CD8-positive, alpha-beta T cell (primary cell): ENCODE measurements at places on chromosomes 16 and 17. TPM values are rescaled to one million over a fixed set of nuclear protein-coding genes. Genes with fewer than 3 reads are reported as not detected.

The HSD17B2 gene
- total RNA-seq = not detected

The NECAB2 gene
- not detected for total RNA-seq

The ABCA3 gene
- 3.7 TPM for total RNA-seq

The CASKIN1 gene
- total RNA-seq = 0.08 TPM

The TBC1D3C gene
- total RNA-seq = not detected

The CDH8 gene
- not detected for total RNA-seq

The GLIS2 gene
- not detected for total RNA-seq

The CSNK1D gene
- 369 TPM for total RNA-seq

The KIF18B gene
- 0.11 TPM for total RNA-seq

The KRT13 gene
- total RNA-seq = not detected

DNA sequence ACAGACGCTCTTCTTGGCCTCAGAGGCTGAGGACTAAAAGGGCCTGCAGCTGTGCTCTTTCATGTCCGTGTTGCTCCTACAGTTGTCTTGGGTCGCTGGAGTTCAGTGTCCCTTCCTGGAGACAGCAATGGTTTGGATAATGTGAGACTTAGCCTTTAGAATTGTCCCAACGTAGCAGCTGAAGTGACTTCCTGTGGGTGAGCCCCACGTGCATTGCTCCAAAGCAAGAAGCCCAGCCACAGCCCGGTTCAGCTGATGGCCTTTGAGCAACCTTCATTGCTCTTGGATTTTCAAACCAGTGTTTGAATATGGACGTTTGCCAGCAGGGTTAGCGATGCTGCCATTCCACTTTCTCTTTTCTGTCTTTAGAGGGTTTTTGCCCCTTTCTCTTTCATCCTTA is 19.7 kb downstream of the TMEM11 start:
- no peak for DNase-seq

DNA sequence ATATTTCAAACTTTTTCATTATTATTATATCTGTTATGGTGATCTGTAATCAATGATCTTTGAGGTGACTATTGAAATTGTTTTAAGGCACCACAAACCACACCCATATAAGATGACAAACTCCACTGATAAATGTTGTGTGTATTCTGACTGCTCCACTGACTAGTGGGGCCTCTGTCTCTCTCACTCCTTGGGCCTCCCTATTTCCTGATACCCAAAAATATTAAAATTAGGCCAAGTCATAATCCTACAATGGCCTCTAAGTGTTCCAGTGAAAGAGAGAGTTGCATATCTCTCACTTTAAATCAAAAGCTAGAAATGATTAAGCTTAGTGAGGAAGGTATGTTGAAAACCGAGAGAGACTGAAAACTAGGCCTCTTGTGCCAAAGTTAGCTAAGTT is 23.4 kb downstream of the CYLD start:
- DNase-seq = no peak

- no peak for DNase-seq
Observed at GRCh38 chr17:77530591-77530990, 389.8 kb downstream of the SEC14L1 start.

DNA sequence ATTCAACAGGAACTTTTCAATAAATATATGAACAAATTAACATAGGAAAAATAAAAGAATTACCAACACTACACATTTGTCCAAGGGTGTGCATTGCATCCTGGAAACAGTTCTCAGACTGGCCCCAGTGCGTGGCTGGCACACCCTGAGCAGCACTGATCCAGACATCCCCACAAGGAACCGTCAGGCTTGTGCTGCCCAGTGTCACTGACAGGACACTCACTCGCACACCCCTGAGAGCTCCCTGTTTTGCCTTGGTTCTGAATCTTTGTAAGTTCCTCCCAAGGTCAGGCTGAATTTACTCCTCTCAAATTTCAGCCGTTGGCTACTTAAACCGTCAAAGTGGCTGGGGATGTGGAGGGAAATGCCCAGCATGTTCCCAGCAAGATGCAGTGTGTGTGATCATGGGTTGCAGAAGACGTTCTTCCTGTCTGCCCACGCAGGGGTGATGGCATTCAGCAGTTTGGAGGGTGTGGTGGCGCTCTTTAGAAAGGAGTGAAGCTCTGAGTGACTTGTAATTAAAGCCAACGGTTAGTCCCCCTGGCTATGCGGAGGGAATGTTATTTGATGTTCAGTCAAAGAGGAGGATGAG is 1.7 kb downstream of the MT2A start:
- peak; percentile 66 for DNase-seq

DNA sequence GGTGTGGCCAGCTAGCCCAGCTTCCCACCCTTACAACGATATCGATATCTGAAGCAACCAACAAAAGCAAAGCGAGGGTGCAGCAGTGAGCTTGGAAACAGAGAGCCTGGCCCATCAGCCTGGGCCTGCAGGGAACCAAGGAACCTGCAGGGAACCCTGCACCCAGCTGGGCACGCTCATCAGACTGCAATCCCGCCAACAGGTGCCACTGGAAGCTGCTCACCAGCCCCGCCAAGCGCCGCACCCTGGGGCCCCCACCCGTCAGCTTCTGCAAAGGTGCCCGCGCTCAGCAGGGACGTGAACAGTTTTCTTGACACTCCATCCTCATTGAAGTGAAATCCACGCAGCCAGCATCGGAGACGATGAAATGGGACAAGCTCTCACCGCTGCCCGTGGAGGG is 250.7 kb downstream of the RBFOX3 start:
- no peak for DNase-seq

GRCh38 chr17:30309591-30309990 is 17.8 kb upstream of the BLMH start:
- DNase-seq = no peak

DNA sequence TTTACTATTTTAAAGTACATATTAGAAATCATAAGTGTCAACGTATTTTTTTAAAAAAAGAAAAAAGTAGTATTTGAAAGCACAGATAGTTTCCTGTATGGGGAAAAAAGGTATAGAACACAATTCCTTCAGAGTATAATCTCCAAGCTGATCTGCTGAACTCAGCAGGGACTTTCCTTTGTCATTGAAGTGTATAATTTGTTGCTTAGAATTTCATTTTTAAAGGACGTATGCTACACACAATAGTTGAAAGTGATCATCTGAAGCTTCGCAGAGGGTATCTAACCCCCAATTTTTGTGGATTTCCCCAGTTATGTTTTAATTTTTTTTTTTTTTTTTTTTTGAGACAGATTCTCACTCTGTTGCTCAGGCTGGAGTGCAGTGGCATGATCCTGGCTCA is 20.2 kb upstream of the MAPT start:
- DNase-seq = peak; percentile 39

GRCh38 chr17:77571155-77571981 is 387.1 kb upstream of the TNRC6C start:
- no peak for DNase-seq

GRCh38 chr17:43010667-43011308 is 4.2 kb downstream of the IFI35 start:
- DNase-seq = no peak

GRCh38 chr17:29592850-29593551 is at the start of gene ANKRD13B:
Gene ANKRD13B (plus strand): TSS chr17:29593132. CDS start chr17:29593622, 490 bp downstream.
- no peak for DNase-seq

GRCh38 chr17:28282596-28282995 is 36.4 kb upstream of the TMEM97 start:
- no peak for DNase-seq

- DNase-seq = no peak
Observed at GRCh38 chr17:48619826-48620449, 4.8 kb upstream of the HOXB8 start.

- no peak for DNase-seq
Observed at GRCh38 chr17:37024181-37024637, 75.5 kb downstream of the AATF start.

DNA sequence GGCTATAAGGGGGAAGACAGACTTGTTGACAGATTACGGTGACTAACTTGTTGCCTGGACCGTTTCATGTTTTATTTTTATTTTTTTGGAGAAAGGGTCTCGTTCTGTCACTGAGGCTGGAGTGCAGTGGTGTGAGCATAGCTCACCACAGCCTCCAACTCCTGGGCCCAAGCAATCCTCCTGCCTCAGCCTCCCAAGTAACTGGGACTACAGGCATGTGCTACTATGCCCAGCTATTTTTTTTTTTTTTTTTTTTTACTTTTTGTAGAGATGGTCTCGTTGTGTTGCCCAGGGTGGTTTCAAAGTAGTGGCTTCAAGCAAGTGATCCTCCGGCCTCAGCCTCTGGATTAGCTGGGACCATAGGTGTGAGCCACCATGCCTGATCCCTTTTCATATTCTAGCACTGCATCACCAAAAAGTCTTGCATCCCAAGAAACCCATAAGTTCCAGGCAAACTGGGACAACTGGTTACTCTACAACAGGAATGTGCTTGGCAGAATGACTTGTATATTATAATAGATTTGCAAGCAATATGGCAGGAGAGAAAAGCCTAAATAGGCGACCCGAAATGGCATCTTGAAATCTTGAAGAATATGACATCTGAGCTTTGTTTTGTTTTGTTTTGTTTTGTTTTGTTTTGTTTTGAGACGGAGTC is 2.2 kb upstream of the WDR59 start:
- no peak for DNase-seq

DNA sequence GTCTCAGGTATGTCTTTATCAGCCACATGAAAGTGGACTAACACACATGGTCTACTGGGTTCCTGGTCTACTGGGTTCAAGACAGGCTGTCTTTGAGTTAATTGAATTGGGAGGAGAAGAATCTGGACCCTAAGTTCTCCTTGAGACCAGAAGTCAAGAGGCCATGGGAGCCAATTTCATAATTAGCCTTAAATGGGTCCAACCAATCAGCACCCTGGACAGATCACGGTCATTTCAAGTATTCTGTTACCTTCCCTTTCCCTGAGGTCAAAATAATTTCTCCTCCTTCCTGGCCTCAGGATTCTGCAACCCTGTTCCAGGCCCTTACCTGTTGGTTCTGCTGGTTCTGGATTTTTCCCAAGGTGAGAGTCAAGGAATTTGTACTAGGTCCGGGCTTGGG is 23.8 kb downstream of the OSBPL7 start:
- DNase-seq = peak; percentile 5

- peak; percentile 83 for DNase-seq
Observed at GRCh38 chr16:17070882-17071592, 399.7 kb downstream of the XYLT1 start.

DNA sequence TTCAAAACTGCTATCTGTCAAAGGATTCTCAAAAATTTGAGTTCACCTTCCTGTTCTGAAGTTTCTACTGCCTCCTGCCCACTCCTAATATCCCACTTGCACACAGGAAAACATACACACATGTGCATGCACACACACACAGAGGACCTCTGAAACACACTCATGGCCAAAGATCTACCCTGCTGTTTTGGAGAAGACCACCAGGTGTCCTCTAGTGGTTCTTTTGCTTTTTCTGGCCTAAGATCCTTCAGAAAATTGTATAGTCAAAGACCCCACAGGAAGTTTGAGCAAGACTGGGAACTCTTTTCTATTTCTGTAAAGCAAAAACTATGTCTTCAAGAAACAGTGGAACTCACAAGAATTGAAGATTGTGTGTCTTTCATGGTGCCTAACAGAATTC is 90.2 kb downstream of the CDH8 start:
- no peak for DNase-seq

DNA sequence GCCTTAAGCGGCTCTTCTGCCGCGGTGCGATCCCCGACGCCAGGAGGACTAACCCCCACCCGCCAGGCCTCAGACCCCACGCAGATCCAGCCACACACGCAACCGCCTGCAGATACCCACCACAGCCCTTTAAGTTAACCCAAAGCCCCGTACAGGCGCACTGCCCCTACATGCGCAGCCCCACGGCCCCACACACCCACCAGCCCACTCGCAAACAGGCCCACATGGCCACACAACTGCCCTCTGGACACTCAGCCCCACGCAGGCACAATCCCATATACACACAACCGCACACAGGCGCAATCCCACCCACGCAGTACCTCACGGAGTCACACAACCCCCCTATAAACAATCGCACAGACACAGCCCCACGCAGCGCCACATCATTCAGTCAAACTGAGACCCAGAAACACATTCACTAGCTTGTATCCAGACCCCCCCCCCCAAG is 41.7 kb downstream of the RAI1 start:
- no peak for DNase-seq

GRCh38 chr17:35051183-35051578 is 12.3 kb downstream of the RFFL start:
- DNase-seq = peak; percentile 45

DNA sequence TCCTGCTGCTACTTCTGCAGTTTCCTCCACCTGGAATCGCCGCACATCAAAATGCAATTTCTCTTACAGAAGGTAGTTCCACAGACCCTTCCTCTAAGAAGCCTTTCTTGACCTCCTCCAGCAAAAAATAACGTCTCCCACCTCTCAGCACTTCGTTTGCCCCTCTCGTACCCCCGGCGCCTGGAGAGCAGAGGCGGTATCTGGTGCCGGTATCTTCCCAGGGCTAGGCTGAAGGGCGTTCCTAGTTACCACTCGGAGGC is 482 bp downstream of the DCTPP1 start:
- DNase-seq = no peak

- no peak for DNase-seq
Observed at GRCh38 chr16:1461146-1461545, 13.7 kb downstream of the CLCN7 start.

DNA sequence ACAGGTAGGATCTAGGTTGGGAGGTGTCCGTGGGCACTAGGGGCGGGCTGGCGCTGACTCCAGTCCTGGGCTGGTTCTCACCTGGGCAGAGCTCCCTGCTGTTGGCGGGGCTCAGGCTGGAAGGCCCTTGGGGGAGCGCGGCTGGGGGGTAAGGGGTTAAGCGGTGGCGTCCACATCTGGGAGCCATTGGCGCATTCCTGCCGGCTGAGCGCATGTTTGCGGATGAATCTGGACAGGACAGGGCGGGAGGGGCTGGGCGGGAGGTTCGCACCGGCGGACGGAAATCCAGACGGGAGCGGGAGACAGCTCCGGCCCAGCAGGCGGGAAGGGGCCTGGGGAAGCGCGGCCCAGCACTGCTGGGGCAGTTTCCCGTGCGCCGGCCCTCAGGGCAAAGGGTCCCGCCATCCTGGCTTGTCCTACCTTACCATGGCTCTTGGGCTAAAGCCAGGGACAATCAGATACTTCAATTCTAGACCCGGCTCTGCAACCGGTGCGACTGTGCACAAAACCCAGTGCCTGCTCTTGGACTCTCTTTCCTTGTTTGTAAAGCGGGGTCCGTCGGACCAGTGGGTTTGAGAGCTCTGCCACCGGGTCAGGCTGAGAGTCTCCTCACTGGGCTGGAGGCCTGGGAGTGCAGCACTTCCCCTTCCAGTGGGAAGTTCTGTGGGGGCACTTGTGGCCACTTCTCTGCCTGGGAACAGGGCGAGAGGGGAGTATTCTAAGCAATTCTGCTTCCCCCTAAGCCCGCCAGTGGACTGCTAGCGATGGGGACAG is 7.8 kb downstream of the RARA start:
- no peak for DNase-seq

DNA sequence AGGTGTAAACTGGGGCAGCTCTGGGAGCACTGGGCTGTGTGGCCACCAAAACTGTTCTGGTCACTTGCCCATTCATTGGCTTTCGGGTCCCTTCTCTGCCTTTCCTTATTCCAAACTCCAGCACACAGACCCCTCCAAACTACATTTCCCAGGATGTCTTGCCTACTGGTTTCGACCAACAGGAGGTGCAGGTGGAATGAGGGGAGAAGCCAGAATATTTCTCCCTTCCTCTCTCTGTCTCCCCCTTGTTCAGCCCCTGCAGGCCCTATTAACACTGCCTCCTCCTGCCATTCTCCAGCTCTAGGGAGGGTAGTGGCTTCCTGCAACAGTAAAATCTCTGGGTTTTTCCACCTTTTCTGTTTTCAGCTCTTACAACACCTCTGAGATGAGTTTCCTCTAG is 13.2 kb upstream of the NAGPA start:
- no peak for DNase-seq

- no peak for DNase-seq
Observed at GRCh38 chr17:30300818-30301217, 9.1 kb upstream of the BLMH start.
